ENCODE measurements at places on chromosomes 1 and 21. TPM values are rescaled to one million over a fixed set of nuclear protein-coding genes. Genes with fewer than 3 reads are reported as not detected.

RIPPLY3 gene
- 2.2 TPM for polyA plus RNA-seq

LHX4 gene
- 0.80 TPM for polyA plus RNA-seq

INSRR gene
- 0.02 TPM for polyA plus RNA-seq

CSF3R gene
- polyA plus RNA-seq: not detected

PTPRC gene
- 0.05 TPM for polyA plus RNA-seq

KANK4 gene
- polyA plus RNA-seq: 0.26 TPM

LIPI gene
- polyA plus RNA-seq: not detected

HLX gene
- polyA plus RNA-seq: 0.17 TPM

MEX3A gene
- polyA plus RNA-seq: 34.1 TPM

OLIG2 gene
- 0.93 TPM for polyA plus RNA-seq

SPAG17 gene
- 0.62 TPM for polyA plus RNA-seq

HAO2 gene
- not detected for polyA plus RNA-seq

SLC5A3 gene
- 2.4 TPM for polyA plus RNA-seq

RABGAP1L gene
- polyA plus RNA-seq: 33.3 TPM

All from H1 (cell line).